ENCODE measurements at places on chromosomes 6 and 20. TPM values are rescaled to one million over a fixed set of nuclear protein-coding genes. Genes with fewer than 3 reads are reported as not detected.

- DNase-seq = no peak
These were observed 107.5 kb upstream of the TBX18 start for GRCh38 chr6:84871925-84872324.

GRCh38 chr20:47964149-47964548 is 178.9 kb upstream of the SULF2 start:
- DNase-seq = no peak

- no peak for DNase-seq
These were observed 42.6 kb downstream of the KIAA1755 start for GRCh38 chr20:38217791-38218565.

- DNase-seq = no peak
These were observed 202.8 kb downstream of the BTBD9 start for GRCh38 chr6:38436726-38437465.

The SAMD3 gene
- 3.1 TPM for total RNA-seq

Data from ovary (tissue), 10 donors.